CD14-positive monocyte (primary cell): ENCODE measurements at places on chromosomes 12 and 14.

GRCh38 chr12:128783129-128783574, 40.6 kb downstream of the SLC15A4 start:
- DNase-seq = peak; percentile 56

DNA sequence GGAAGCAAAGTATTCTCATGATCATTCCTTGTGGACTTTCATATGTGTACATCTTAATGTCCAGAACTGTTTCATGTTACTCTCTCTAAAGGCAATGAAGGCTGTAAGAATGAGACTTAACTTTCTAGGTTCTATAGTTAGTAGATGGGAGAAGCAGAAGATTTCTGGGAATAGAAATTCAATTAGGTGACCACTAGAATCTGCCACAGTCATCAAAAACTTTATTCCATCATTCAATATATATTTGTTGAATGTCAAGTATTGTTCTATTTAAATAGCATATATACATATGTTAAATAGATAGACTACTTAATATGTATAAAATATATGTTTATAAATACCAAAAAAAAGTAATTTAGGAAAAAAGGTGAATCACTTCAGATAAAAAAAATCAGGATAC, 972.9 kb downstream of the SLC6A15 start:
- no peak for DNase-seq

- DNase-seq = no peak
These were observed 11.2 kb upstream of the LRIG3 start for GRCh38 chr12:58931518-58931917.

DNA sequence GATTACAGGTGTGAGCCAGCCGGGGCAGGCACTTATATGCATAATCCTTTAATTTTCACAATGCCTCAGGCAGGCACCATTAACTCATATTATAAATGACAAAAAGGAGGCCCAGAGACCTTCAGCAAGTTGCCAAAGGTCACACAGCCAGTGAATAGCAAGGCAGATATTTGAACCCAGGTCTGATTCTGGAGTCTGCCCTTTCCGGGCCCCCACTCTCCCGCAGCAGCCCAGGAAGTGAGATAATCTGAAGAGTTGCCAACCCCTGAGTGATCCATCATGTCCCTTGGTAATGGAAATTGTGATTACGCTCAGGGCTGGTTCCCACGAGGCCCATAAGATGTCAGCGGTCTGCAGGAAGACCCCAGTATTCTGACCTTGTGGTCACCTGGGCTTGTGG, 95.3 kb upstream of the MED13L start:
- DNase-seq = no peak

DNA sequence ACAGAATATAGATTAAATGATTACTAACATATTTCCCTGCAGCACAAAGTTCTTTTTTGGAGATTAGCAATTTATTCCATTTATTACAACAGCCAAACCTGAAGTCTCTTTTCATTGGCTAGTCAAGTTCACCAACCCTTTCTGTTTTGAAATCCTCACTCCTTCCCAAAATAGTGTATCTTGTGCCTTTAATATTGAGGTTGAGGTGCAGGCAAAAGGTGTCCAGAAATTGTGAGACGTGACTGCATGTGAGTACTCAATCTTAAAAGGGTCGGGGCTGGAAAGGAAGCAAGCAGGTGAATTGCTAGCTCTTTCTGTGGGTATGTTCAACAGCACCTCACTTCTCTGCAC, 11.1 kb upstream of the FOXN3 start:
- DNase-seq = no peak

DNA sequence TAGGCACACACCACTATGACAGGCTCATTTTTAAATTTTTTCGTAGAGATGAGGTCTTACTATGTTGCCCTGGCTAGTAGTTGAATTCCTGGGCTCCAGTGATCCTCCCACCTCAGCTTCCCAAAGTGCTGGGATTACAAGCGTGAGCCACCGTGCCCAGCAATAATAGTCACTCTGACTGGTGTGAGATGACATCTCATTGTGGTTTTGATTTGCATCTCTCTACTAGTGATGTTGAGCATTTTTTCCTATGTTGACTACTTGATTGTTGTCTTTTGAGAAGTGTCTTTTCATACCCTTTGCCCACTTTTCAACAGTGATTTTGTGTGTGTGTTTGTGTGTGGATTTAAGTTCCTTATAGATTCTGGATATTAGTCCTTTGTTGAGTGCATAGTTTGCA, 26.3 kb downstream of the ATP2A2 start:
- DNase-seq = no peak

- DNase-seq = no peak
These were observed 92.8 kb downstream of the SLC15A5 start for GRCh38 chr12:16184681-16185080.

GRCh38 chr12:103817791-103818190, 23.2 kb downstream of the NT5DC3 start:
- no peak for DNase-seq

DNA sequence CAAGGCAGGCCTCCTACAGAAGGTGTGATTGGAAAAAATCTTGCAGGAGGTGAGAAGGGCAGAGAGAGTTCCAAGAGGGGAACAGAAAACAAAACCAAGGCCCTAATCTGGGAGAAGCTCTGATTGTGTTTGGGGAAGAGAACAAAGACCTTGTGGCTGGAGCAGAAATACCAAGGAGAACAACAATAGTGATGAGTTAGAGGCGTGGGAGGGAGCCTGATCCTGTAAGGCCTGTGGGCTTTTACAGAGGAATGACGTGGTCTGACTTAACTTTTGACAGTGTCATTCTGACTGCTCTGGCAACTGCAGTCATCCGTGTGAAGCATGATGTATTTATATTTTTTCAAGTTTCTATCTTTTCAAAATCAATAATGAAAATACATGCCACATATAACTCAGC, 200.6 kb downstream of the ANO4 start:
- no peak for DNase-seq

DNA sequence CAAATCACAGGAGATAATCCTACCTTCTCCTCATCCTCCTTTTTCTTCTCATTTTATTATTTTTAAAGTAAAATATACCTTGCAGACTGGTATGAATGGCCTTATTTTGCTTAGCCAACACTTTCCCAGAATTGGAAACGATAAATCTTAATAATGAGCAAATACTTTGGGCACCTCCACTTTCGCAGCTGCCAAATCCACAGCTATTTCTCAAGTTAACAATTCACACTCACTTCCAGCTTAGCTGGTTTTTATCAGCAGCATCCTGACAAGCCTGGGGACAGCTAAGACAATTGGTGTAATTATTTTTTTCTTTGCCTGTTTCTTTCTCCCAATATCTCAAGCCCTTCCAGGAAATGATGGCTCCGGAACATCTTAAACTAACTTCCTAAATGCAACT, 867.5 kb upstream of the TMEM132C start:
- DNase-seq = no peak

DNA sequence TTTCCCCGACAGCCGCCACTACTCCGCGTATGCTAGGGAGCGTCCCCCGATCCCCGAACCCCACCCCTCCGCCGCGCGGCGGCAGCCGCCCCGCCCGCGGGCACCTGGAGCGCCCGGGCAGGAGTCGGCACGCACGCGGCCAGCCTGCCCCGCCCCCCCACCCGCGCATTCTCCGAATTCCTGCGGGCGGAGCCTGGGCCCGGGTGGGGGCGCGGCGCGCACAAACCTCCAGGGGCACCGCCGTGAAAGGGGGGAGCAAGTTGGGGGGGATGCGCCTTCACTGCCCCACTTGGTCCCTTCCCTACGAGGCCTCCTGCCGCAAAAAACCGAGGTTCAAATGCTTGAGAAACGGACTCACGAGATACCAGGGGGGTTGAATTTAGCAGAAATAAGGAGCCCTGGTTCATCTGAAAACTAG, 1.7 kb downstream of the AJUBA start:
- no peak for DNase-seq

DNA sequence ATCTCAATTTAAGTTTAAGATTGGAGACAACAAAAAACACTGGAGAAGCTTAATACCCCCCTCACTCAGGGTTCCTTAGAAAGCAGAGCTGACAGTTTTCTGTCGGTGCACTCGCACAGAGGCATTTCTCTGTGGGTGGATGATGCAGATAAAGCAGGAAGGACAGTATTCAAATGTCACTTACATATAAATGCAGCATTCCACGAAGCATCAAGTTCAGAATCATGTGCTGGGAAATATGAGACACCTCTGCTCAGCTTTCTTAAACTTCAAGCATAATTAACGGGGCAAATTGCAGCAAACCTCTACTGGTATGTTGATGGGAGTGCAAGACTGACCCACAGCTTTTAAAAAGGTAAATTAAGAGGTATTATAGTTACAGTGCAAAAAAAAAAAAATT, 68.7 kb downstream of the DICER1 start:
- no peak for DNase-seq

DNA sequence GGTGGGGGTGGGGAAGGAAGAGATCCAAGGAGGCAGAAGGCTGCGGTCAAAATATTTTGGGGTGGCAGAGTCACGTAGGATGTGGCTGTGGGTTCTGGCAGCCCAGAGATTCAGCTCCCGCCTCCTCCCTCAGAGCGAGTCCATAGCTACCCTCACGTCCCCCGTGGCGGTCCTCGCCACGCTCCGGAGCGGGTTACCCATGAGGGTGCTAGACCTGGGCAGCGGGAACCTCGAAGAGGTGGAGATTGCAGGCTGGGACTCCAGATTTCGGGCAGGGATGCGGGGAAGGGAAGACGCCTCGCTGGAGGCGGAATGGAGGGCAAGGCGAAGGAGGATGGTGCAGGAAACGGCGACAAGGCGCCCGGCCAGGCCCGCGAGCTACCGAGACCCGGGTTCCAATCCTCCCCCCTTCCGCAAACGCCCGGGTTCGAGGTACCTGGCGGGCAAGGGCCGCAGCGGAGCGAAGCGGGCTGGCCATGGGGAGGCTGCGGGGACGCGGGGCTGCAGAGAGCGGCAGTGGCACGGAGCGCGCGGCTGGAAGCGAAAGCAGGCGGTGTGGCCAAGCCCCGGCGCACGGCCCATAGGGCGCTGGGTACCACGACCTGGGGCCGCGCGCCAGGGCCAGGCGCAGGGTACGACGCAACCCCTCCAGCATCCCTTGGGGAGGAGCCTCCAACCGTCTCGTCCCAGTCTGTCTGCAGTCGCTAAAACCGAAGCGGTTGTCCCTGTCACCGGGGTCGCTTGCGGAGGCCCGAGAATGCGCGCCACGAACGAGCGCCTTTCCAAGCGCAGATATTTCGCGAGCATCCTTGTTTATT, 46.2 kb downstream of the BCAT1 start:
- DNase-seq = peak; percentile 49

GRCh38 chr14:66284346-66284745, 201.8 kb upstream of the CCDC196 start:
- no peak for DNase-seq

DNA sequence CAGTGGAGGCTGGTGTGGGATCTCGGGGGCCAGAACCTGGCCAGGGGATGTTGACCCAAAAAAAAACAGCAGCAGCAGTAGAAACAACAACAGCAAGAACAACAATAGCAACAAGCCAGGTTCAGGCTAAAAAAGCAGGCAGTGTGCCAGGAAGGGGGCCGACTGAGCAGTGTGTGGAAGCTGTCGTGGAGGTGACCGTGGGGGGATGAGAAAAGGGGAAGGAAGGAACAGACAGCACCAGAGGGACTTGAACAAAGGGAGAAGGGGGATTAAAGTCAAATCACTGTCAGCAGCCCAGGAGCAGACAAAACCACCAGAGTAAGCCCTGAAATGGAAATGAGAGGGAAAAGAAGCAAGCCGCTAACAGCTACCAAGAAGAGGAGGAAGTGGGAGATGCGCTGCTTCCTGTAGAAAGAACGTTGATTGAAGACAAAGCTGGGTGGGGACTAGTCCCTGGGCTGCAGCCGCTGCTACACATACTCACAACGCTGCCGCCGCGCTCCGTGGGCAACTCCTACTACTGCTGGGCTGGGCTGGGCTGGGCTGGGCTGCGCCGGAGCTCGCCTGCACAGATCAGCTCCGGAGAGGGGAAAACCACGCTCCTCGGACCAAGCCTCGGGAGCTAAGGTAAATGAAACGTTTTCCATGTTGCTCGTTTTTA, at the start of gene GNG2:
GNG2 (plus strand) TSS at position 449 of the 661 bp plus-strand sequence. CDS start 90,067 bp downstream, outside the sequence.
- peak; percentile 86 for DNase-seq

- DNase-seq = no peak
These were observed 106.7 kb downstream of the RPS29 start for GRCh38 chr14:49479432-49479831.

DNA sequence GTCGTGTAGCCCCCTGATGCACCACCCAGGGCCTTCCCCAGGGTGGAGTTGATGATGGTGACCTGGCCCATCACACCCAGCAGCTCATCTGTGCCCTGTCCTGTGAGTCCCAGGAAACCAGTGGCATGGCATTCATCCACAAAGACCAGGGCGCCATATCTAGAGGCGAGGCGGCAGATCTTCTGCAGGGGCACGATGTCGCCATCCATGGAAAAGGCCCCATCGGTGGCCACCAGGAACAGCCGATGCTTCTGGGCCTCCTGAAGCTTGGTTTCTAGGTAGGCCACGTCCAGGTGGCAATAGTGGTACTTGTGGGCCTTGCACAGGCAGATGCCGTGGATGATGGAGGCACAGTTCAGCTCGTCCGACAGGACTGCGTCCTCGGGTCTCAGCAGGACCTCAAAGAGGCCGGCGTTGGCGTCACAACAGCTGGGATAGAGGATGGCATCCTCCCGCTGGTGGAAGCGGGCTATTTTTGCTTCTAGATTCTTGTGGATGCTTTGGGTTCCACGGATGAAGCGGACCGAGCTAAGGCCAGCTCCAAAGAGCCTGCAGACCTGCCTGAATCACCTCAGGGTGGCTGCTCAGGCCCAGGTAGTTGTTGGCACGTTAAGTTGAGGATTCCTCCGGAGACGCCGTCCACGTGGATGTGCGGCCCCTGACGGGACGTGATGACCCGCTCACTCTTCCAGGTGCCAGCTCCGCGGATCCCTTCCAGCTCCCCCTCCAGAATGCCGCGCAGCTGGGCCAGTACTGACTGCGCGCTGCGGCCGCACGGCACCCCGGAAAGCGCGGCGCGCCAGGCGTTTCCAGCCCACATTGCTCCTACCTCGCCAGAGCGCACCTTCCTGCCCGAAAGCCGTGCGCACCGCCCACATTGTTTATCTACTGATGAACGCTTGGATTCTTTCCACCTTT, 47.0 kb downstream of the WDR89 start:
- DNase-seq = no peak

DNA sequence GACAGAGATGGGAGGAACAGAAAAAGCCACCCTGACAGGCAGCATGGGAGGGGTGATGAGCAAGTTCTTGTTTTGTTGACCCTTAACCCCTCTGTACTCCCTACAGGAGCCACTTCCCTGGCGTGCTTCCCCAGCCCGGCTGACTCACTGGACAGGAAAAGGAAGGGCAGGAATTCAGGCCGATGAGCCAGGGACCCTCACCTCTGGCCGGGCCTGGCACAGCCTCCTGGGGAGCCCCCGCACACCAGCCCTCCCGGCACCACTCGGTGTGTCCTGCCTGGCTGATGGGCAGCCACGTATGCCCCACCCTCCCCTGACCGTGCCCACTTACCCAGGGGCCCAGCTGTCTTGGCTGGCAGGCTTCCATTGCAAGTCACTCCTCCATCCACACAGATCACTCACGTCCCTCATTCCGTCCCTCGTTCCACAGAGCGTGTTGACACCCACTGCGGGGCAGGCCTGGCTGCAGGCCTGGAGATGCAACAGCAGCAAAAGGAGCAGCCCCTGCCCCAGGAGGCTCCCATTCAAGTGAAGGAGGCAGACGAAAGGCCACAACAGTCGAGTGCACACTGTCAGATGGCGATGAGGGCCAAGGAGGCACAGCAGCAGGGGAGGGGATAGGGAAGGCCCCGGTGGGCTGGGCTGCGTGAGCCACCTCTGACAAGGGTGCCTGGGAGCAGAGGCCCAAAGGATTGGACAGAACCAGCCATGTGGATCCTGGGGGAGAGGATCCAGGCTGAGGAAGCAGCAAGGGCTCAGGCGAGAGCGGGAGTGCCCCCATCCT, 19.7 kb upstream of the CD9 start:
- DNase-seq = no peak
